ENCODE measurements at places on chromosomes 2 and 18.

DNA sequence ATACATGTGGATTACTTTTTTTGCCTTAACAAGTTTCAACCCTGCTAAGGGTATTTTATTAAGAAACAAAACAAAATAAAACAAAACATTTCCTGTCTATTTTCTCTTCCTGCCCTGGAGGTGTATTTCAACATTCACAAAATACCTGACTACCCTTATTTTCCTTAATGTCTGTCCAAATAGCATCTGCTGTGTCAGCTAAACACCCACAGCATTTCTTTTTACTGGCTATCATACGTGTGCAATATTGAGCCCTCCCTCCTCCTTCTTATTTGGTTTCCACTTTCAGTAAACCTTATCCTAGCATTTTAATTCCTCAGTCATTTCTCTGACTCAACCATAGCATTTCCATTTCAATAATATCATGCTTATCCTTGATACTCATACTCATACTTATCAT, 1420.0 kb upstream of the ZEB2 start:
- no peak for DNase-seq

DNA sequence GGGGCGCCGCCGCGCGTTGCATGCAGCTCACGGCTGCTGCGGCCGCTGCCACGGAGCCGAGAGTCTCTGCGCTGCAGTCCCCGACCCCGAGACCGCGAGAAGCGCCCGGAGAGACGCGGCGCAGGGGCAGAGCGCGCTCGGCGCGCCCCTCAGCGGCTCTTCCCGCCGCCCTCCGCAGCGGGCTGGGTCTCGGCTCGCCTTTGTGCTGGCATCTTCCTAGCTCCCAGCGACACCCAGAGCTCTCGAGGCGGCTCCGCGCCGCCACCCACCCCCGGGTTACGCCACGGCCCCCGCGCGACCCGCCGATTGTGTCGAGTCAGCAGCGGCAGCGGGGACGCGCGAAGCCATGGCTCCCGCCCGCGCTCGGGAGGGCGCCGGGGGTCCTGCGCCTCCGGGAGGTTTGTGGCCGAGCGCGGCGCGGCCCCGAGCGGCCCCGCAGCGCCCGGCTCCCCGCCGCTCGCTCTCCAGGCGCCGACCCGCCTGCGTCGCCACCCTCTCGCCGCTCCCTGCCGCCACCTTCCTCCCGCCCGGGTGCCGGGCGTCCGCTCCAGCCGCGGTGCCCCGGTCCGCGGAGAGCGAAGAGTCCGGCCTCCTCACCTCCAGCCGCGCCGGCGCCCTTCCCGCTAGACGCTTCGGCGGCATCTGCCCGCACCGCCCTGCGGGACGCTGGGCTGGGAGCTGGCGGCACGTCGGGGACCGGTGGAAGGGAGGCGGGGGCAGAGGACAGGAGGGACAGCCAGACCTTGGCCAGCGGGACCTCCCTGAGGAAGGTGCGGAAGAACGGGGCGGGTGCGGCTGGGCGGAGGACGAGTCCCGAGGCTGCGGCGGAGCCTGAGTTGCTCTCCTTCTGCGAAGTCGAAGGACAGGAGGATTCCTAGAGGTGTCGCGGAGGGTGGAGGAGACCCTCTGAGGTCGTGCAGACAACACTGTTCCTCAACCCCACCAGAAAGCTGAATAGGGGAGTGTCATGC, 46.3 kb upstream of the CCDC150 start:
- peak; percentile 22 for DNase-seq

DNA sequence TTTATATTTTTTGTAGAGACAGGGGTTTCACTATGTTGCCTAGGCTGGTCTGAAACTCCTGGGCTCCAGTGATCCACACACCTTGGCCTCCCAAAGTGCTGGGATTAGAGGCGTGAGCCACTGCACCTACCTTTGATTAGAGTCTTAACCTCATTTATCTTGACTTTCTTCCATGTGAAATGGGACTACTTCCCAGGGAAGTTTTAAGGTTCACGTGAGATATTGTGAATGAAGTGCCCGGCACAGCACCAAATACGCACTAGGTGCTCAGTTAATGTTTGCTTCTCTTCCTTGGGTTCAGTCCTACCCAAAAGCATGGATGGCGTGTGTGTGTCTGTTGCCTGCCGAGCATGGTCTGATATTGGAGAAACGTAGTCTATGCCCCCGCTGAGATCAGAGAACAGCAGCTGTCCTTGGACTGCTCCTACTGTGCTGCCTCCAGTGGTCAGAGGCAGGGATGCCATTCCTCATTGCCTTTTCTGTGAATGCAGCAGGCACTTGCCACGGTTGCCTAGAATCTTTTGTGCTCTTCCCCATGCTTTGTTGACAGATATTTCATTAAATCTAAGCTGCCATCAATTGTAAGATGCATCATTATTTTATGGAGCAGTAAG, 12.3 kb upstream of the TFCP2L1 start:
- DNase-seq: no peak

GRCh38 chr2:143181494-143181893, 52.3 kb downstream of the ARHGAP15 start:
- no peak for DNase-seq

GRCh38 chr18:63178971-63179370, 140.6 kb downstream of the BCL2 start:
- DNase-seq: no peak

DNA sequence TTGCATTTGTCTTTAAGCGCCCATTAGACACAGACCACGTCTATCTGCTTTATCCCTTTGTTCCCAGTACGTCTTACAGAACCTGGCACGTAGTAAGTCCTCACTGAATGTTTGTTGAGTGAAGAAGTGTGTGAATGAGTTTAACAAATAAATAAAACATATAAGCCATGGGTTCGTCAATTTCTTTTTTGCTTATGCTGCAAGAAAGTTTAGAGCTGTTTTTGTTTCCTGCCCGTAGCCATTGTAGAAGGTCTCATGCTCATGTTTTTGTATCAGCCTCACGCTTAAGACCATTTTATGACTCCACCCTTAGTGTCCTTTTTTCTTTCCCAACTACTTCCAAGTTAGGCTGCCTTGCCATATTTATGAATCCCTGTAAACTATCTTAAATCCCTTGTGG, 2.5 kb downstream of the ADD2 start:
- no peak for DNase-seq

DNA sequence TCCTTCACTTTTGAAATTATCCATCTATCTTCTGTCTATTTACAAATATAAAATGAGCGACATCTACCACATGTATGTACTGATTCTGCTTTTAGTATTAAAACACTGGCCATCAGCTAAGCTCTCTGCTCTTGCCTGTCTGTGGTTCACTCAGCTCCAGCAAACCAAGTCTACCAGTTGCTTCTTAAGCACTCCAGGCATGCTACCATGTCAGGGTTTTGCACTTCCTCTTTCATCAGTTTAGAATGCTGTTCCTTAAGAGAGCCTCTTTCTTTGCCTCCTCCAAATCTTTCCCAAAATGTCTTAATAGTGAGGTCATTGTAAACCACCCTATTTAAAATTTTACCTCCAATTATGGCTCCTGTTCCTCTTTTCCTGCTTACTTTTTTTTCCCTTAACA, 59.5 kb downstream of the SCN3A start:
- DNase-seq: no peak

GRCh38 chr18:46447792-46448191, 209.2 kb downstream of the LOXHD1 start:
- no peak for DNase-seq

DNA sequence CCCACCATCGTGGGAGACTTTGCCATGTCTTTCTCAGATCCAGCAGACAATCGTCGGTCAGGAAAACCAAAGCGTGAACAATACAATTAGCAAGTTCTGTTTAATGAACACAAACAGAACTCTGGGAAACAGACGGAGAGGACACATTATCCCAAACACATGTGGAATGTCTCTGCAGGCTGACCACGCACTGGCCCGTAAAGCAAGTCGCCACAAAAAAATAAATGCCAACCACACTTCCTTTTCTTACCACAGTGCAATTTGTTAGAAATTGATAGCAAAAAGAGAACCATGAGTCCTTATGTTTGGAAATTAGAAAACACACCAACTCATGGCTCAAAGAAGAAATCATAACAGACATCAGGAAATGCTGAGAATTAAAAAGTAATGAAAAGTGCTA, 210.9 kb downstream of the TWIST2 start:
- no peak for DNase-seq

DNA sequence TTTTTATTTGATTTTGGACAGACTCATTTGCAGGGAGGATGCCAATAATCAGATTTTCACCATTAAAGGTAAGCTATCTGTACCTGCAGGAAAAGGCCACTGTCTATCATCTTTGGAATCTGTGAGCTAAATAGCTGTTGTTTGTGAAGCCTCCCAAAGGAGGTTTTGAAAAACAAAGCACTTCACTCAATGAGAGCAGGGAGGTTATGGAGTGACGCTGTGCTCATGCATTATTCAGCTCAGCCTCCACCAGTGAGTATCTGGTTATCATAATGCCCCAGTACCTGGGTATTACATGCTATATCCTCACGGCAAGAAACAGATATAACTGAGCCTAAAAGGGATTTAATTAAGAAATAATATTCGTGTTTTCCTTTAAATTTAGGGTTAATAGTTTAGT, 189.6 kb upstream of the PIK3C3 start:
- DNase-seq: no peak

DNA sequence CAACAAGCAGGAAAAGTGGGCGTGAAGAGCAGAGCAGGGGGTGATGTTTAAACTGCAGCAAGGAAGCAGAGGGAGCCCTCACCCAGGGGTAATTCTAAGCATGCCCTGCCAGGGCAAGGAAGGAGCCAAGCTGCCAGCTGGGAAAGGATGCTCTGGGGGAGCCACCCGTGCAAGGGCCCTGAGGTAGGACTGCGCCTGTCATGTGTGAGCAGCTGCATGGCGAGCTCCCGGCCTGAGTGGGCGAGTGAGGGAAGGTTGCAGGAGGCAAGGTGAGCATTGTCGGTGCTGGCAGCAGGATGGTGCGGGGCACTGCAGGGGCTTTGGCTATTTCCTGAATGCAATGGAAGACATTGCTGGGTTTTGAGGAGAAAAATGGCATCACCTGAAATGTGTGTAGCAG, 107.2 kb downstream of the COPS8 start:
- no peak for DNase-seq

DNA sequence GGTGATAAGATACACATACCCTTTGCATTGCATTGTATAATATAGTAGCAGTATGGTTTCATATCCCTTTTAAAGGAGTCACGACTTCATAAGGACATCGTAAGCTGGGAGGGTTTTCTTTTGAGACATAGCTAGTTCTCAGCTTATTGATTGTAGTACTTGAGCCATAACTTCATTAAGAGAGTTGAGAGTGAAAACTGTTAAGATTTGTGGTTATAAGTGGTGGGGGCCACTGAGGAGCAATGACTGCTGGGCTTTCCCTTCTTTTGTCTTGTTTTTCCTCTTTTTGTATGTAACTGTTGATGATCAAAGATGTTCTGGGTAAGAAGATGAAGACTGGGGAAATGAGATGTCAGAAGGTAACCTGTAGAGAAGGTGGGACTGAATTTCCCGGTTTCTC, 11.0 kb downstream of the EIF5B start:
- DNase-seq: no peak

- no peak for DNase-seq
Measured at GRCh38 chr18:59699750-59700534, 2.7 kb upstream of the CCBE1 start.

DNA sequence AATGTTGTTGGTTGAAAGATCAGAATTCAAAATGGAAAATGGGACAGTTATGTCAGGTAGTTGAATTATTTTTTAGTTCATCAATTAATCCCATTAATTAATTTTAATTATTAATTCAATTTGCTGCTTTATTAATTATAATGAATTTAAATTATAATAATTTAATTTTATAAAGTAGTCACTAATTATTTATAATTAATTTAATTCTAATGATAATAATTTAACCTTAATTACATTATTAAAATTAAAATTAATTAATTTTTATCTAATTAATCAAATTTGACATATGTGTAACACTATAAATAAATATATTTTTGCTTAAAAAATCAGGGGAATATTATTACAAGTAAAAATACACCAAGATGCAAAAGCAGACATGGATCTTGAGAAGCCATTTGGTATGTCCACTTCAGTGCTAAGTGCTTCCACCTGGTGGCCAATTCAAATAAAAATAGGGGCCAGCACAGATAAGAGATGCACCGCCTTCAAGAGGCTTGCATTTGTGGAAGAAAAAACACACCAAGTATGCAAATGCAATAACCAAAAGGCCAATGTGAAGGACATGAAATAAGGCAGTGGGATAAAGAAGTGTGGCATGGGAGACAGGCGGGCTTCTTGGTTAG, 73.2 kb downstream of the MBP start:
- no peak for DNase-seq

- no peak for DNase-seq
Measured at GRCh38 chr18:75830828-75831227, 403.3 kb upstream of the SMIM21 start.

GRCh38 chr2:165772183-165772582, 21.9 kb downstream of the GALNT3 start:
- DNase-seq: no peak

- no peak for DNase-seq
Measured at GRCh38 chr2:138122891-138123290, 158.6 kb downstream of the HNMT start.

DNA sequence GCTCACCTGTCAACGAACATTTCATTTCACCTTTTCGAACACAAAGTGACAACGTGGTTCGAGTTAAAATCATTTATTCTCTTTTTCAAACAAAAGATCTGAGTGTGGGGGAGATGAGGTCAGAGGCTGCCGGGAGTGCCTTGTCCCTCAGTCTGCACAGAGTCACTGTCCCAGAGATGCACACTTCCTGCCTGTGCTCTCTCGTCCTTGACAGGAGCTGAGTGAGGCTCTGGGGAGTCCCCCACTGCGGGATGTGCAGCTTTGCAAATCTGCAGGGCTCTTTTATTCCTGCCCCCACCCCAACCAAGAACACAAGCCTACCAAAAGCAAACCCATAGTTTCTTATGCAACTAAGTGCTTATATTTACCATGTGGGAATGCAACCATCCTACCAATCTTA, 497.8 kb downstream of the EIPR1 start:
- no peak for DNase-seq

DNA sequence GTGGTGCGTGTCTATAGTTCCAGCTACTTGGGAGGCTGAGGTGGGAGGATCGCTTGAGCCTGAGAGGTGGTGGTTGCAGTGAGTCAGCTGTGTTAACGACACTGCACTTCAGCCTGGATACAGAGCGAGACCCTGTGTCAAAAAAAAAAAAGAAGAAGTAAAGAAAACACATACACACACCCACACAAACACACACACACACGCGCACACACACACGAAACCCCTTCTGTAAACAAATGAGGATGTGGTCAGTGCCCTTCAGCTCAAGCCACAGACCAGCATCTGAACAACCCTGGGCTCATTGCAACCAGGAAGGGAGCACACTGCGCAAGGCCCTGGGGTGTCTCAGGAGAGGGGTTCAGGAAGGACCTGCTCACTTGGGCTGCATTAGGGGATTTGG, 47.9 kb upstream of the KCNF1 start:
- no peak for DNase-seq

GRCh38 chr18:23530195-23530594, 26.9 kb downstream of the RMC1 start:
- no peak for DNase-seq

GRCh38 chr2:88355486-88355885, 97.0 kb downstream of the FOXI3 start:
- DNase-seq: no peak

GRCh38 chr2:56455642-56456041, 271.9 kb downstream of the CCDC85A start:
- DNase-seq: no peak
